ENCODE measurements at places on chromosomes 3 and 15.

DNA sequence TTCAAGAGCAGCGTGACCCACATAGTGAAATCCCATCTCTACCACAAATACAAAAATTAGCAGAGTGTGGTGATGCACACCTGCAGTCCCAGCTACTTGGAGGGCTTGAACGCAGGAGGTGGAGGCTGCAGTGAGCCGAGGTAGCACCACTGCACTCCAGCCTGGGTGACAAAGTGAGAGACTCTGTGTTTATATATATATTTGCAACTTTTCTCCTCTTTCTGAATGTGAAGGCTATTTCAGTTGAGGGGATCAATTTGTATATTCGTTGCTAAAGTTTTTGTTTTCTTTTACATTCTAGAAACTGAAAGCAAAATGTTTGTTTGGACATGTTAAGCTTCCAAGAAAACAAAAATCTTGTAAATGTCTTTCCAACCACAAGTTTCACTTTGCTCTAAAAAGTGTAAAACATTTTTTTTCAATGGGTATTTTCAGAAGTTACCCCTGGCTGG is 29.8 kb upstream of the FAM98B start:
- no peak for DNase-seq

DNA sequence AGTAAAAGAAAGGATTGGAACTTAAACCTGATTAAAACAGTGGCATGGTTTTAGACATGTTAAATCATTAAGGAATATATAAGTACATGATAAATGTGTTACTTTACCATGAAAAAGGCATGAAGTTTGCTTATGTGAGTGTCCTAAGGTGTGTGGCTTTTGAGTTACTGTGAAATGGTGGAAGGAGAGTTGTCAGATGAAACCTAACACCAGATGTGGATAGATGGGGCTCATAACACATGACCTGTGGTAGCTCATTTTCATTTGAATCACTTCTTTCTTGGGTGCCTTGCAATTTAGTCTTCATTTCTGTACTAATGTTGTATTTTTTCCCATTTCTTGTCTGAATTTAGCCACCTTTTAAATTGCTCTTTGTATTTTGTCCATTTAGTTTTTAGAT is 13.0 kb downstream of the MEF2A start:
- no peak for DNase-seq

- DNase-seq, result no peak
Measured at GRCh38 chr3:4503050-4503449, 9.9 kb downstream of the ITPR1 start.

- DNase-seq, result no peak
Measured at GRCh38 chr3:82561784-82562183, 800.3 kb upstream of the GBE1 start.

DNA sequence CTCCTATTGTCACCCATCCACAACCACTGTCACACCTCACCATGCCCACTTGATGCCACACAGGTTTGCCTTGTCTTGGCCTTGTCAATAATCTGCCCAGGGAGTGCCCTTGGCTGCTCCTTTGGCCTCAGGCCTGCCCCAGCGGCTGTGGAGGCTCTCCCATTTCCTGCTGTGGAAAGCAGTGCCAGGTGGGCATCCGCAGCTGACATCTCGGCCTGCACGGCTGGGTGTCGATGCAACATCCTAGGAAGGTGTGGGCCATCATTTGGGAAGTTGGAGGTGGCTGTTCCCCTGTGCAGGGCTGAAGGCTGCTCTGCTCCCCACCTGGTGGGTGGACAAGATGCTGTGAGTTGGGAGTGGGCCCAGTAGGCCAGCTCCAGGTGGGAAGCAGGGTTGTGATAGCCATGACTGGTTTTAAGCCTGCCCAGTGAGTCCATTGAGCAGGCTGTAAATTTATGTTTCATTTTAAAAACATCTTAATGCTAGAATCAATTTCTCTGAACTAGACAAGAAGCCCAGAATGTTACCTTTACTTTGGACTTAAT is 12.5 kb downstream of the DNAH1 start:
- DNase-seq, result no peak

- no peak for DNase-seq
Measured at GRCh38 chr3:151789853-151790463, 24.0 kb upstream of the AADAC start.

DNA sequence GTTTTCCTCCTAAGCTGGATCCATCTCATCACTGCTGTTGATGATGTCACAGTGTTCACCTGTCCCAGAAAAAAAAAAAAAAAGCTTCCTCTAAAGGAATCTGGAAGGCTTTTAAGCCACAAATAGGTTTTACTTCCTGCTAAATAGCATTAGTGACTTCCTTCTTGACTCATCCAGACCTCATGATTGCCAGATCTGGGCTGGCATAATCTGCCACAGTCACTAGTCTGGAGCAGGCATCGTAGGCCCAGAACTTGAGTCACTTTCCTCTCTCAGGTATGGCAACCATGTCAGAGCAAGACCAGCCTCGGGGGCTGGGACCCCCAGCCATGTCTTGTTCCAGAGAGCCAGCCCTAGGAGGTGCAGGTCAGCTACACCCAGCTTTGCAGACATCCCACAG is 266.5 kb upstream of the CADM2 start:
- DNase-seq, result no peak

- no peak for DNase-seq
Measured at GRCh38 chr15:65902373-65902772, 33.1 kb downstream of the RAB11A start.

DNA sequence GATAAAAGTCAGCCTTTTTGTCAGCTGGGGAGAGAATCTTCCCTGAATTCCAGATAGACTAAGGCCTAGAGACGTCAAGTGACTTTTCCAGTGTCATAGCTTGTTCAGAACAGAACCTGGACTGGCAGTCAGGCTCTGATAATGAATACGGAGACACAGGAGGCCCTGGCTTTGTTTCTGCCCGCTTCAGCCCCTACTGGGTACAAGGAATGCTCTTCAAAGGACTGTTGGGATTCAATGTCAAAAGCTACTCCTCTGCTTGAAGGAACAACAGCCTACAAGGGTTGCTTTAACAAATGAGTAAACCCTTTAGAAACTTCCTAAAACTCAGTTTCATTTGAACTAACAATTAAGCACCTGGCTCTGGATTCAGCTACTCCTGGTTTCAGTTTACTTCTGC is 412.3 kb downstream of the OXSM start:
- no peak for DNase-seq

GRCh38 chr15:68218331-68218730 is 11.2 kb downstream of the CLN6 start:
- DNase-seq, result no peak

DNA sequence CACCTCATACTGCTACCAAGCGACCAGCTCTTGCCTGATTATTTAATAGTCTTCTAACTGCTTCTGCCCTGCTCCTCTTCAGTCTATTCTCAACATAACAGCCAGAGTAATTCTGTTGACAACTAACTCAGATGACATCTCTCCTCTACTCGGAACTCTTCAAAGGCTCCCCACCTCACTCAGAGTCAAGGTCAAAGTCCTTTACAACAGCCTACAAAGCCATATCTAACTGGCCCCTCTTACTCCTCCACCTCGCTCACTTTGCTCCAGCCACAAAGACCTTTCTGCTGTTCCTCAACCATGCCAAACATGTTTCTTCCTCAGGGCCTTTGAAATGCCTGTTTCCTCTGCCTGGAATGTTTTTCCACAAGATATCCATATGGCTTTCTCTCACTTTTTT is 43.6 kb downstream of the PIK3R4 start:
- no peak for DNase-seq

Measured in spinal cord (tissue), 10 donors.